ENCODE measurements at places on chromosomes 16 and 17. TPM values are rescaled to one million over a fixed set of nuclear protein-coding genes. Genes with fewer than 3 reads are reported as not detected.

Gene FOXL1
- 3.9 TPM for total RNA-seq

Gene ITGB4
- total RNA-seq = 56.9 TPM

Gene PKD1
- 90.3 TPM for total RNA-seq

Gene NKD1
- 0.08 TPM for total RNA-seq

Gene HSF4
- total RNA-seq = 23.6 TPM

Gene KRT32
- 0.08 TPM for total RNA-seq

Gene ZNF205
- total RNA-seq = 18.4 TPM

Gene PSMD11
- 134 TPM for total RNA-seq

Gene STH
- total RNA-seq = not detected

Gene CD68
- 38.4 TPM for total RNA-seq

Gene ABCC11
- not detected for total RNA-seq

Gene NOD2
- 0.15 TPM for total RNA-seq

Gene ASPA
- not detected for total RNA-seq

Gene GPR139
- total RNA-seq = not detected

Gene PABPN1L
- not detected for total RNA-seq

Gene TAT
- total RNA-seq = not detected

Gene CBX8
- total RNA-seq = 9.6 TPM

Gene CLEC16A
- total RNA-seq = 14.2 TPM

Gene ATAD5
- total RNA-seq = 8.6 TPM

Gene LRRC46
- 0.32 TPM for total RNA-seq

Gene CD300LG
- total RNA-seq = not detected

Gene TBX6
- 0.64 TPM for total RNA-seq

Gene TP53TG3C
- total RNA-seq = 1.1 TPM

Gene FBXW10
- not detected for total RNA-seq

Gene C16orf92
- not detected for total RNA-seq

Gene TP53TG3F
- total RNA-seq = not detected

Gene CYGB
- not detected for total RNA-seq

Gene CDH5
- total RNA-seq = 0.45 TPM
